T-cell (primary cell): ENCODE measurements at places on chromosomes 12 and 14. TPM values are rescaled to one million over a fixed set of nuclear protein-coding genes. Genes with fewer than 3 reads are reported as not detected.

DNA sequence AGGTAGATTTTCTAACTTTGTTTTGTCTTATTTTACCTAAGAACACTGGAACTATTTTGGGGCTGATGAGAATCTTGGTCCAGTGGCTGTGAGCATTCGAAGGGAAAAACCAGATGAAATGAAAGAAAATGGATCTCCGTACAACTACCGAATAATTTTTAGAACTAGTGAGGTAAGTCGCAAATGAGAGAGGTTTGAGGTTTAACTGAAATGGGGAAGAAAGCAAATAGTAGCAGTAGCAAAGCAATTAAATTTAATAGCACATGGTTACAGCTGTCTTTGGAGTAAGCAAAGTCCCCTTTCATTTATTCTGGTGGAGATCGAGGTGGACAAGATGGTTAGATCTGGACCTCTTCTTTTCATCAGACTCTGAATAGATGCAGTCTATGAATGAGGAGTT lies 313.5 kb upstream of the RGS6 start:
- H3K27me3 ChIP-seq = no peaks in the 10 kb centered on the region
- no peak for DNase-seq
- H3K4me3 ChIP-seq = no peak overlapping the region

DNA sequence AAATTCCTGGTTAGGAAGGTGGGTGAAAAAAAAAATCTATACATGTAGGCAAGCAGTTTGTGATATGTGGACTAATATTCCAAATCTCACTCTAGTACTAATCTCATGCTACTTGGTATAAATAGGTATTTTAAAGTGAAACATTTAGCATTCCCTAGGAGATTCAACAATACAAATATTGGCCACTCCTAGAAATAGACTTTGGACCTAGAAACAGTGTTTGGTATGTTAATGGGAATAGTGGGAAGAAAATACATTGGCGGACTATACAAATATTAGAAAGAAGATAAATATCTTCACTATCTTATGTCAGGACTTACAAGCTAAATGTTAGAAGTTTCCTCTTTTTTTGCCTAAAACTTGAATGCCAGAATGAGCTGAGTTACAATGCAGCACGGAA lies 28.2 kb downstream of the HIGD1C start:
- DNase-seq = no peak
- H3K36me3 ChIP-seq = peaks cover 6% of the 10 kb centered on the region
- H3K27me3 ChIP-seq = no peaks in the 10 kb centered on the region
- H3K4me3 ChIP-seq = no peak overlapping the region
- H3K27ac ChIP-seq = no peak overlapping the region

Gene SMIM41
- total RNA-seq = not detected

GRCh38 chr12:4250691-4251090 lies 22.9 kb upstream of the CCND2 start:
- DNase-seq = no peak
- H3K27me3 ChIP-seq = no peaks in the 10 kb centered on the region
- no peaks in the 10 kb centered on the region for H3K4me1 ChIP-seq
- H3K27ac ChIP-seq = no peak overlapping the region
- H3K36me3 ChIP-seq = no peaks in the 10 kb centered on the region
- no peak overlapping the region for H3K4me3 ChIP-seq

GRCh38 chr14:56659964-56660551 lies 80.5 kb downstream of the TMEM260 start:
- H3K27ac ChIP-seq = no peak overlapping the region
- no peaks in the 10 kb centered on the region for H3K4me1 ChIP-seq
- no peaks in the 10 kb centered on the region for H3K27me3 ChIP-seq
- H3K36me3 ChIP-seq = no peaks in the 10 kb centered on the region

- H3K4me3 ChIP-seq = no peak overlapping the region
- DNase-seq = no peak
- no peak overlapping the region for H3K27ac ChIP-seq
- no peaks in the 10 kb centered on the region for H3K36me3 ChIP-seq
Measured at GRCh38 chr14:72630374-72630773, 263.5 kb downstream of the DPF3 start.

Gene LTBP2
- total RNA-seq = 0.98 TPM

Gene SVOP
- total RNA-seq = not detected

DNA sequence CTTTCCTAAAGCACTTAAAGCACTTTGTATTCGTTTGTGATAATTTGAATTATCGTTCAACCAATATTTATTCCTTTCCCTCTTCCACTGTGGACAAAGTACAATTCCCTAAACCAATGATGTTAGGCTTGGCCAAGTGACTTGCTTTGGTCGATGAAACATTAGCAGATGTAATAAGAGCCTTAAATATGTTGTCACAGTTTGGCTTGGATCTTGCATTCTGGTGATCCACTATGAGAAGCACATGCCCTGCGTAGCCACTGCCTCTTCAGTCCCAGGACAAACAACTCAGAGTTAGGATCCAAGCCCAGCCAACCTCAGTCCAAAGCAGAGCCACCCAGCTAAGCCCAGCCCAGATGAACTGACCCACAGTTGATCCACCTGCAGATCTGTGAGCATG lies 8.4 kb upstream of the C12orf75 start:
- H3K36me3 ChIP-seq = no peaks in the 10 kb centered on the region
- H3K4me3 ChIP-seq = no peak overlapping the region
- no peak overlapping the region for H3K27ac ChIP-seq

Gene ASCL1
- total RNA-seq = not detected

Gene KERA
- total RNA-seq = not detected

DNA sequence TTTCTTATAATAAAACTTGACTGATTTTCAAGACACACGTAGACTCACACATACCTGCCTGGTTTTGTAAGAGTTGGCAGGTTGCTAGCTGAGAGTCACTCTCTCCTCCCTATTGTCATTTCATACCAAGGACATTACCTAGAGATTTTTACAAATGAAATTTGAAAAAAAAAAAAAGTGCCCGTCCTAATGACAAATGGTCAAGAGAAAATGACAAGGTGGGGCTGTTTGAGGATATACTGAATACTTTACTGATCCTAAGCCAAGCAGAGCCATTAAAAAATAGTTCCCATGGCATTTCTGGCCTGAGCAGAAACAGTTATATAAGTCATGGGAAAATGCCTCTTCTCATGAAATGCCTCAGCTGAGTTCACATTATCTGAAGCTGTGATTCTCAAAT lies 150.2 kb downstream of the DYRK2 start:
- H3K4me3 ChIP-seq = no peak overlapping the region
- H3K4me1 ChIP-seq = peaks cover 13% of the 10 kb centered on the region
- no peaks in the 10 kb centered on the region for H3K36me3 ChIP-seq
- DNase-seq = no peak

- H3K4me3 ChIP-seq = no peak overlapping the region
- H3K27me3 ChIP-seq = no peaks in the 10 kb centered on the region
- no peak for DNase-seq
- no peak overlapping the region for H3K27ac ChIP-seq
- no peaks in the 10 kb centered on the region for H3K36me3 ChIP-seq
Measured at GRCh38 chr14:78836777-78837176, 666.6 kb downstream of the NRXN3 start.

Gene IAPP
- not detected for total RNA-seq

Gene TPH2
- not detected for total RNA-seq

Gene PIANP
- not detected for total RNA-seq
